NCI-H1105 (cell line): ENCODE measurements at places on chromosomes 7 and 10.
A peak's percentile ranks its signal among the peaks of the same experiment; 100 is the strongest.

DNA sequence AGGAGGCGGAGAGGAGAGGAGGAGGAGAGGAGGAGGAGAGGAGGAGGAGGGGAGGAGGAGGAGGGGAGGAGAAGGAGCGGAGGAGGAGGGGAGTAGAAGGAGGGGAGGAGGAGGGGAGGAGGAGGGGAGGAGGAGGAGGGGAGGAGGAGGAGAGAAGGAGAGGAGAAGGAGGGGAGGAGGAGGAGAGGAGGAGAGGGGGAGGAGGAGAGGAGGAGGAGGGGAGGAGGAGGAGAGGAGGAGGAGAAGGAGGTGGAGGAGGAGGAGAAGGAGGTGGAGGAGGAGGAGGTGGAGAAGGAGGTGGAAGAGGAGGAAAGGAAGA, 15.5 kb upstream of the CRCP start:
- DNase-seq, result no peak

GRCh38 chr7:17601921-17602320, 303.5 kb downstream of the AHR start:
- no peak for DNase-seq

DNA sequence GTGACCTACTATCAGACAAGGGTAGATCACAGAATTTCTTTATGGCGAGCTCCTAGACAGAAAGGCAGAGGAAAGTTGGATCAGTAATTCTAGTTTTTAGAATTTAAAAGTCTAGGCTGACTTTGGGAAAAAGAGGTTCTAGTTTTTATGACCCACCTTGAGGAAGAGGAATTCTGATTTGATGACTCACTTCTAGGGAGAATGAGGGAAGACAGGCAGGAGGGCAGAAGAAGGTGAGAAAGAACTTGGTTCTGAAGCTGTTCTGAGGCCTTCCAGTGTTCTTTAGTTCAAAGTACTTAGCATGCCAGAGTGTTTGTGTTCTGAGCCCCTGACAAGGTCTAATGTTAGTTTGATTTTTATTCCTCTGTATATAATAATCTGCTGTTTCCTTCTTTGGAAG, 97.2 kb downstream of the PODXL start:
- DNase-seq, result no peak

DNA sequence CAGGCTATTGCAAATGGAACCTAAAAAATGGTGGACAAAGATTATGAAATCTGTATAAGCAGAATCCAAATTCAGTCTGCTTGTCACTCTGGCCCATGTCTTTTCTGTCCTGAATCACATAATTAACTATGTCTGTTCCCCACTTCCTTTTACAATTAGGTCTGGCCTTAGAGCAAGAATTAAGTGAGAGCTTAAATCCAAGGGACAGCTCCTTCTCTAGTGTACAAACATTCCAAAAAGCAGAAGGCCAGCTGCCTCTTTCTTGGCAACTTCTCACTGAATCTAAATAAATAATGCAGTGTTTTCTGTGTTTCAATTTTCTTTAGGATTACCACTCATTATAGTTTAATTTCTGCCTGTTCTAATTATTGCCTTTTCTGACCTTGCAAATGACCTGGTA, 39.3 kb upstream of the NEBL start:
- no peak for DNase-seq

GRCh38 chr10:130772676-130773075, 538.8 kb downstream of the TCERG1L start:
- DNase-seq, result no peak

DNA sequence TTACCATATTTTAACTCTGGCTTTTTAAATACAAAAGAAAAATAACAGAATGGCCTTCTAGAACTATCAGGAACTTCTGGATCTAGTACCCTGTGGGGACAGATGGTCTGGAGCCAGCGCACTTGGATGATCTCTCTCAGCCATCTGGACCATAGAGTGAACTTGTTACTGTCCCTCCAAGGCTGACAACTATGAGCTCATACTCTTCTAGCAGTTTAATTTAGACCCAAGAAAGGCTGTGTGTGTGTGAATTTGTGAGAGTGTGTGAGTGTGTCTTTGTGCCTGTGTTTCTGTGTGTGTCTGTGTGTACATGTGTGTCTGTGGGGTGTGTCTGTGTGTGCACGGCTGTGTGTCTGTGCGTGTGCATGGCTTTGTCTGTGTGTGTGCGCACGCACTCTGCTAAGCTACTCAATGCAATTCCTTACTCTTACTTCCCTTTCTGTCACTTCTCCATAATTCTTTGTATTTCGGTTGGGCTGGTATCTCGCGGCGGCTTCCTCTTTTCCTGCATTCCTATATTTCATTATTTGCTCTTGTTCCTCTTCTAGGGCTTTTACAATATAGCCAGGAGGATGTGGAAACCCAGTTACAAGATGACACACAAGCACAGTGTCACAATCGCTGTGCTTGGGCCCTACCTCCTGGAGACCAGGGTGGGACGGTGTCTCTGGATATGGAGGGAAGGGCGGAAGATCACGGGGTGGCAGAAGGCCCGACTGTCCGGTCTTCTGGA, 51.9 kb downstream of the IKZF1 start:
- no peak for DNase-seq

- DNase-seq, result no peak
Observed at GRCh38 chr10:85946713-85947326, 419.8 kb downstream of the GRID1 start.

GRCh38 chr7:84509522-84509921, 314.9 kb upstream of the SEMA3A start:
- DNase-seq, result no peak

- DNase-seq, result no peak
Observed at GRCh38 chr7:138729444-138729843, 28.3 kb upstream of the SVOPL start.

GRCh38 chr7:42627626-42628025, 284.2 kb downstream of the C7orf25 start:
- no peak for DNase-seq

GRCh38 chr7:128154504-128154903, 86.6 kb upstream of the LEP start:
- DNase-seq, result no peak

GRCh38 chr10:116121640-116122525, 151.1 kb downstream of the GFRA1 start:
- DNase-seq, result no peak

- no peak for DNase-seq
Observed at GRCh38 chr10:24526085-24526649, 197.5 kb downstream of the ARHGAP21 start.

DNA sequence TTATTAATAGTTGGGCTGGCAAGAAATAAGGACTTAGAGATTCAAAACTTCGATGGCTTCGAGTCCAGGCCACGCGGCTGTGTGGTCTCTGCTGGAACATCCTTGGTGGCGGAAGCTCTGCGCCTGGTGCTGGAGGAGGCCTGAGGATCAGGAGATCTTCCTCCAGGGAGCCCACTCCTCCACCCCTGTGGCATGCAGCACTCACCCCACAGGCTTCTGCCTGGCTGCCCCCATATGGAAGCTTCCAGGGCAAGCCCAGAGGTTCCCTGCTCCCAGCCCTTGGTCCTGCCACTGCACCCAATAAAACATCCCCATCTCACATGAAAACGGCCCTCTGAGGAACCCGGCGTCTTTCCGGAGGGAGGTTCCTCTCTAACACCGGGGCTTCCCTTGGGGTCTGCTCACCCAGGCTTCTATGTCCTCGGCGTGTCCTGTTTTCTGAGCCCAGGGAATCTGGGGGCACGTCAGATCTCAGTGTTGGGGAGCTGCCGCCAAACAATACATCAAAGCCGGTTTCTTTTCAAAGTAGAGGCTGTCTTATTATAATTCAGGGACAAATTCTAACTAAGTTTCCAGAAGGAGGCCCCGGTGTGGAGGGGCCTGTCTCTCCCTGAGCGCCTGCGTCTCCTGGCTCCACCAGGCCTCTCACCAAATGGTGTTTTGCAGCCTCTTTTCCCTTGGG, 32.4 kb downstream of the CALML3 start:
- DNase-seq, result no peak

- DNase-seq, result no peak
Observed at GRCh38 chr10:132878091-132878729, 64.2 kb downstream of the CFAP46 start.

- peak; percentile 27 for DNase-seq
Observed at GRCh38 chr10:118459642-118460193, 117.6 kb upstream of the FAM204A start.

DNA sequence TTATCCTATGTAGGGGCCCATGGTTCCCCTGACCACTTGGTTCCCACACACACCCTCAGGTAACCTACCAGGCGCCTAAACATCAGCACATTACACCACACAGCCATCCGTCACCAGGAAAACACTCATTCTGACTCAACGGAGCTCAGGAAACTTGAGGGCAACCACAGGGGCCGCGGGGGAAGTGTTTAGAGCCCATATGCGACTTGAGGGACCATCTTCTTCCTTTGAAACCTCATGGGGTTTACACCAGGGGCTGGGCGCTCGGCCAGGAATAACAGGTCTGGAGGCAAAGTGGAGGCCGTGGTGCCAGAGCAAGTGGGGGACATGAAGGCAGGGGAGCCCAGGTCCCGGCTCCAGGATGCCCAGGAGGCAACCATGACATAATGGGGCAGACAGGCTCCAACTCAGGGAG, 1.5 kb downstream of the STX1A start:
- no peak for DNase-seq

- peak; percentile 45 for DNase-seq
Observed at GRCh38 chr10:133364645-133365431, 7.0 kb upstream of the FUOM start.

DNA sequence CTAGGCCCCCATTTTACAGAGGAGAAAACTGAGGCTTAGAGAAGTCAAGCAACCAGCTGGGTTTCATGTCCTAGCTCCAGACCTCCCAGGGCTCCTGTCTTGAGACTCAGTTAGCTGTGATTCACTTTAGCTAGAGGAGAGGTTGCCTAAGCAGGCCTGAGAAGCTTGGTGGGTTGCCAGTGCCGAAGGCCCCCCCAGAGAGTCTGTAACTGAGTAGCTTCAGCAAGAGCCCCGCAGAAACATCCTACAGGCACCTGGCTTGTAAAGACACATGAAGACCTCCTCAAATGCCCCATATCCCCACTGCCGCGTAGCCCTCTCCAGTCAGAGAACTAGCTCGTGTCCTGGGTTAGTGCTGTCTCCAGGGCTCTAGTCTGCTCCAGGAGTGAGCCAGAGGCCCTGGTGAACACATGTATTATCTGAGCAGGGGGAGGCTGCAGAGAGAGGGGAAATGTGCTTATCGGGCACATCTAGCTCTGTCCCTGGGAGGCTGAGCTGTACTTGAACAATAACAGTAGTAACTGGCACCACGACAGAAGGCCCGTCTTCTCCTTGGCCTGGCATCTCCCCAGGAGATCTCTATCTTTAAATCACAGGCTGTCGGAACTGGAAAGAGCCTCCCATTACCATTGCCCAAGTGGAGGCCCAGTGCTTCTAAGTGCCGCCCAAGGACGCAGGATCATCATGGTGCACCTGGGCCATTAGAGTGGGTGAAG, 28.9 kb downstream of the UNC5B start:
- no peak for DNase-seq
